ENCODE measurements at places on chromosomes 5 and 9.

- no peak for DNase-seq
These were observed 33.9 kb upstream of the TRIO start for GRCh38 chr5:14109041-14109747.

GRCh38 chr5:38443390-38443789 is 113.1 kb downstream of the LIFR start:
- no peak for DNase-seq

GRCh38 chr5:53956196-53956595 is 354.2 kb downstream of the ARL15 start:
- DNase-seq: no peak

- DNase-seq: no peak
These were observed 79.4 kb downstream of the PAM start for GRCh38 chr5:102834438-102834964.

- DNase-seq: no peak
These were observed 34.1 kb upstream of the PLIN2 start for GRCh38 chr9:19161257-19162025.

DNA sequence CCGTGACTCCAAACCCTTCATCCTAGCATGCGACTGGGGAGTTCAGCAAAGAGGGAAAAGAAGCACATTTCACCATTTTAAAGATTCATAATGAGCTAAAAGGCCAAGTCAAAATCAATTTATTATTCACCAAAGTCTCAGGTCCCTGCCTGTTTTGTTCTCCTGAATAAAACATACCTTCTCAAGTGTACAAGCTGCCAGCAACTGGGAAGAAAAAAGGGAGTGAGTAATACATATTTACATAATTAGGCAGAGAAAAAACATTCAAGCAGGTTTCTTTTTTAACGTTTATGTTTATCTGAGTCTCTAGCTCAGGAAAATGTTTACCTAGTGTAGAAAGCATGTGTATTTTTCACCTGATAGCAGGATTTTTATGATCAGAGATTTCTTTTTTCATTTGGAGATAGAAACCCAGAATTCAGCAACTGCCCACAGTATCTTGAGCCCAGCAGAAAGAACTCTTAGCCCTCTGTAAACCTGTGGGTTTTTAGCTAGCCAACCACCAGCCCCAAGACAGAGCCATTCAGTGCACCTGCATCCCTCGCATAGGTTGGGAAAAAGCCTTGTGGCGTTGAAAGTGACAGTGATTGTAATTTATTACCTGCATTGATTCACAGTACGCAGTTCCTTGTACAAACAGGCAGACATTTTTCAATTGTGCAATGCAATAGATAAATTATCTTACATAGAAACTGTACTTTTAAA is 117.9 kb upstream of the GRIA1 start:
- DNase-seq: peak; percentile 70

DNA sequence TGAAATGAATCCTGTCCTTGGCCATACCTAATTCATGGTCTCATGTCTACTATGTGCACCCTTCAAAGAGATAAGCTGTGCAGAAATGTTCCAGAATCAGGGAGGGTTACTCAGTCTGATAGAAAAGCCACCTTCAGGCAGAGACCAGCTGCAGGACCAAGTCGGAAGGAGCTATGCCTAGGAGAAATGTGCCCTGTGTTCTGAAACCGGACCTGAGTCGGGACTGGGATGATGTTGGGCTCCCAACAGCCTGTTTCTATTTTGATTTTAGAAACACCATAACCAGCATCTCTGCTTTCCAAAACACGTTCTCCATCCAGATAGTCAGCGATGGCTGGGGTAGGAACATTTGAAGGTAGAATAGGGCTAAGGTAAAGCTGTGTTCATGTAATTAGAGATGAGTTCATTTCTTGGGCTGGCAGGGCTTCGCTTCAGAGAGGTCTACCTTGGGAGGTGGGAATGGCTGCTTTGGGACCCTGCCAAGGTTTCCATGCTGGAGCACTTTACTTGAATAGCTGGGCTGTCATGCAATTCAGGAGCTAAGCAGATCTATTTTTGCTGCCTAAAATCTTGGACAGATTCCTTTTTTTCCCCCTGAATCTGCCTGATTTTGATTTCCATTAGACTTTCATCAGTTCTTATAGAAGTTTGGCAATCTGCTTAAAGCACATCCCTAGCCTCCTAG is 2.8 kb downstream of the ADCY2 start:
- peak; percentile 84 for DNase-seq

All from NCI-H1105 (cell line).